Lower lobe of right lung (tissue), 2 donors: ENCODE measurements at places on chromosomes 5 and 9. TPM values are rescaled to one million over a fixed set of nuclear protein-coding genes. Genes with fewer than 3 reads are reported as not detected.

DNA sequence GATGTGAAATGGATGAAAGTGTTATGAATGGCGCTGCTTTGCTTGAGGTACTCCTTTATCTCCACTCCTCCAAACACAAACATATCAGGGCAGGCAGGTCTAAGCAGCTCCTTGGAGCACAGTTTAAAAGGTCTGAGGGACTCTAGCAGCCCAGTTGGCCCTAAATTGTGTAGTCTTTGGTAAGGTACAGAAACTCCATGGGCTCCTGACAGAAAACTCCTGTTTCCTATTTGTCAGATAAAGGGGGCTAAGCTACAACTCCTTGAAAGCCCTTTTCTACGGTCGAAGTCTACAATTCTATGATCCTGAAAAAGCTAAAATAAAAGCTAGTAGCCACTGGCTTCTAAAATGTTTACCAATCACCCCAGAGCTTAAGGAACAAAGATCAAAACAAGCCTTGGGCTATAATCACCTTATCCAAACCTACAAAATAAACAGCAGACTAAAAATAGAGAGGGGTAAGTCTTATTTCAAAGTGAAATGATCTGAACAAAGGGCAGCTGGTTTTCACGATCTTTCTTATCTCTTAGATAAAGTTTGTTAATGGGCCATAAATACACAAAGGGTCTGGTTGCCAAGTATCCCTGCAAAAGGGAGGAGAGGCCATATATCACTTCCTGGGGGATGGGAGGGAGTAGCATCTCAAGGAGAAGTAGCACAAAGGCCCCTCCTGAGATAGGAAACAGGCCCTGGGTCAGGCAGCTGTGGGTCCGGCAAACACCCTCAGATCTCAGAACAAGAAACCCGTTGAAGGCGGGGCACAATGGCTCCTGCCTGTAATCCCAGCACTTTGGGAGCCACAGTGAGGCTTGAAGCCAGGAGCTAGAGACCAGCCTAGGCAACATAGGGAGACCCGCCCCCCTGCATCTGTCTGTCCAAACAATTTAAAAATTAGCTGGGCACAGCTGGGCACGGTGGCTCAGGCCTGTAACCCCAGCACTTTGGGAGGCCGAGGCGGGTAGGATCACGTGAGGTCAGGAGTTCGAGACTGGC, 28.3 kb upstream of the DENND4C start:
- no peak for DNase-seq
- H3K4me3 ChIP-seq: no peak overlapping the region
- H3K4me1 ChIP-seq: no peaks in the 10 kb centered on the region
- H3K36me3 ChIP-seq: no peaks in the 10 kb centered on the region

The SEMA6A gene
- total RNA-seq: 44.3 TPM

DNA sequence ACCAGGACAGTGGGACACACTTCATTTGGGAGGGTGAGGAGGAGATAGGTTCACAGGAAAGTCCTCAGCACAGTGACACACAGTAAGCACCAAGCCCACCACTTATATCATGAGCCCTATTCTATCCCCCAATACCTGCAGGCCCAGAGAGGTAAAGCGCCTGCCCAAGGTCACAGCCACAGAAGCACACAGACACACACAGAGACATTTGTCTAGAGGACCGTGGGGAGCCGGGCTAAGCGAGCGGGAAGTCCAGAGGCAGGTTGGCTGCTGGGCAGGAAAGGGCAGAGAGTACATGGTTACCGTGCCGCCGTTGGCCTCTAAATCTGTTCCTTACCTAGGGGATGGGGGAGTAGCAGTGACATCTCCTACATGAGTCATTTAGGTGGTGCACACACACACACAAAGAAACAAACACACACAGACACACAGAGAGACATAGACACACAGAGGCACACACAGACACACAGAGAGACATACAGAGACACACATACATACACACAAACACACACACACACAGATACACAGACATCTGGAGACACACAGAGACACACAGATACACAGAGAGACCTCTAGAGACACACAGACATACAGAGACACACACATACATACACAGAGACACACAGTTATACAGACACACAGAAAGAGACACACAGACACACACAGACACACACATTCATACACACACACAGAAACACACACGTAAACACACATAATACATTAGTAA, 15.9 kb upstream of the DUSP1 start:
- no peak overlapping the region for H3K27ac ChIP-seq
- H3K27me3 ChIP-seq: no peaks in the 10 kb centered on the region
- no peak overlapping the region for H3K4me3 ChIP-seq
- no peaks in the 10 kb centered on the region for H3K36me3 ChIP-seq

DNA sequence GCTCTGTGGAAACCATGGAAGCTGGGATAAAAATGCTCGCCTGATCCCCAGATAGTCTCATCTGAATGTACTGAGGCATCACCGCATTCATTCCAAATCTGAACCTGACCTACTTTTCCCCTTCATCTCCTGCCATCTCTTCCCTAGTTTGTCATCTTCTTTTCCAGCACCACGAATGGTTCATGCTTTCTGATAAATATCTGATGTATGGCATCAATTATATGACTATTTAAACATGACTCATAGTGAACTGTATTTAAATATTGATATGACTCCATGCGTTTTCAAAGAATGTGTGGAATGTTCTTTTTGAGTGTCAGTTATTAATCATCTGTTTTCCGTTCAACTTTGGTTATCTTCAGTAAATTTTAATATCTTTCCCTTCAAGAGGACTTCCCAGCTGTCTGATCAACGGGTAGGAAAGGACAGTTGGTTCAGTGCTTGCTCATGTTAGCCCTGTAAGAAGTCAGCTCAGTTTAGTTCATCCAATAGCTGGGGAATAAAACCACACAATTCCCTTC, 21.1 kb downstream of the BASP1 start:
- no peak for DNase-seq
- no peaks in the 10 kb centered on the region for H3K36me3 ChIP-seq
- no peaks in the 10 kb centered on the region for H3K4me1 ChIP-seq
- no peak overlapping the region for H3K4me3 ChIP-seq
- no peak overlapping the region for H3K27ac ChIP-seq
- no peaks in the 10 kb centered on the region for H3K27me3 ChIP-seq

The SLC22A4 gene
- total RNA-seq: 8.5 TPM

- no peak overlapping the region for H3K27ac ChIP-seq
- H3K36me3 ChIP-seq: no peaks in the 10 kb centered on the region
- no peaks in the 10 kb centered on the region for H3K4me1 ChIP-seq
- peaks cover 3% of the 10 kb centered on the region for H3K27me3 ChIP-seq
Observed at GRCh38 chr5:138091685-138092084, 7.9 kb downstream of the WNT8A start.

DNA sequence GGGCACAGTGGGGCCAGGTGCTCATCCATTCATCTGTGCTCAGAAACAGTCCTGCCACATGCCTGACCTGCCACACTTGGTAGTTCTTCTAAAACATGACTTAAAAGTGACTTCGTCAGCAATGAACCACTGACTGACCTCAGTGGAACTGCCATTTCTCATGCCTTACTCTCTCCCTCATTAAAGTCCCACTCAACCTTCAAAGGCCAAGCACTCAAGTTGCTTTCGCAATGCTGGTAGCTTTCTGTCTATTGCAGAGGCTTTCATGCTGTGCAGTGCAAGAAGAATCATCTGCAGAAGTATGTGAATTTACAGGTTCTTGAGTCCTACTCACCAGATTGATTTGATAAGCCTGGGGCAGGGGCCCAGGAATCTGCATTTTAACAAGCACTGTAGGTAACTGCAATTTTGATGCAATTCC, 23.9 kb downstream of the B4GALT1 start:
- H3K27ac ChIP-seq: peak overlapping the region; percentile 72
- peak; percentile 61 for DNase-seq
- no peaks in the 10 kb centered on the region for H3K36me3 ChIP-seq
- peaks cover 95% of the 10 kb centered on the region for H3K4me1 ChIP-seq

- no peaks in the 10 kb centered on the region for H3K36me3 ChIP-seq
- no peak overlapping the region for H3K4me3 ChIP-seq
- no peaks in the 10 kb centered on the region for H3K4me1 ChIP-seq
- H3K27ac ChIP-seq: no peak overlapping the region
- no peaks in the 10 kb centered on the region for H3K27me3 ChIP-seq
Observed at GRCh38 chr5:111615054-111615453, 102.7 kb upstream of the STARD4 start.

DNA sequence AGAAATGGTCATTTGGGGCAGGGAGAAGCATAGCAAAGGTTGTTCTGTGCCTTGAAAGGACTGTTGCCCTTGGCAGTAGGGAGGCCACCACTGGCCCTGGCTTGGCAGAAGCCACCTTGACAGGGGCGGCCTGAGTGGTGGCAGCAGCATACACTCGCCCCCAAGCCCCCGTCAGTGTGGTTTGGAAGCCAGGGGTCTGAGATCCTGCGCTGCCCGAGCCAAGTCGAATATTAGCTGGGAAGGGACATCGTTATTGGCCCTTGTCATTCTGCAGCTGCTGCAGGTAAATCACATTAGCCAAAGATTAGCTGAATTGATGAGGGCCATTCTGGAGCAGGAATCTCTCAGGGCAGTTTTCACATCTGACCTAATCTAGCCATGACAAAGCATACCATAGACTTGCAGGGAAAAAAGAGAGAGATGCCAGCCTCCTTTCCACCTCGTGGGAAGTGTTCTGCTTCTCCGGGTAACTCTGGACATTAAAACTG, 9.0 kb downstream of the OLFM1 start:
- no peaks in the 10 kb centered on the region for H3K36me3 ChIP-seq
- no peak overlapping the region for H3K27ac ChIP-seq
- H3K4me1 ChIP-seq: no peaks in the 10 kb centered on the region
- no peak for DNase-seq
- no peak overlapping the region for H3K4me3 ChIP-seq

DNA sequence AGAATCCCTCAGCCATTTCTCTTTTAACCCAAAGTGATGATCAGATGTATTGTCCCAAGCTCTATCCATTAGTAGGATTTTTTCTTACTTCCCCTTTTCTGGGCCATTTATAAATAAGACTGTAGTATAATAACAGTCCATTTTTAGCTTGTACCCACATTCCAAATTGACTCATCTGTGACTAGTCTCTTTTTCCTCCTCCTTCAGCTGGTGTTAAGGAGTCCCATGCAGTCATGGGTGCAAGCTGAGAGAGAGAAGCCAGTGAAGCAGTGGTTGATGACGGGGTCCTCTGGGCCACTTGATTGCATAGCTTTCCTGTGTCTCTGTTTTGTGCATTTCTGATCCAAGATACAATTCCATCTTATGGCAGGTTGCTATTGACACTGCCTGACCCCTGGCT, 476.0 kb upstream of the CD180 start:
- no peaks in the 10 kb centered on the region for H3K27me3 ChIP-seq
- no peak overlapping the region for H3K27ac ChIP-seq
- no peak for DNase-seq
- no peaks in the 10 kb centered on the region for H3K36me3 ChIP-seq

The C9orf43 gene
- total RNA-seq: 0.35 TPM

The CEL gene
- total RNA-seq: 1.4 TPM

DNA sequence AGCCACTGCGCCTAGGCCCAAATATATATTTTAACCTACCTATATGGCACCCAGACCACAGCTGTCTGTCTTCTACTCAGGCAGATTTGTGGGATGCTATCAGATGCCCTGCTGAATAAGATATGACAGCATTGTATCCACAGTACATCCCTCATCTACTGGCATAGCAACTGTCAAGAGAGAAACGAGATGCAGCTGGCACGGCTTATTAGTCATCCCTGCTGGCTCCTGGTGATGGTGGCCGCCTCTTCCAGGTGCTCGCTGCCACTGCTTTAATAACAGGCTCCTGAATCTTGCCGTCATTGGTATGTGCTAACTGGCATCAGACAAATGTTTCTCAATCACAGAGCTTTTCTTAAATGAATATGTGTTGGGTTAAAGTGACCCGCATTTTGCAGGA, 34.0 kb downstream of the B4GALT1 start:
- H3K27ac ChIP-seq: peak overlapping the region; percentile 21

DNA sequence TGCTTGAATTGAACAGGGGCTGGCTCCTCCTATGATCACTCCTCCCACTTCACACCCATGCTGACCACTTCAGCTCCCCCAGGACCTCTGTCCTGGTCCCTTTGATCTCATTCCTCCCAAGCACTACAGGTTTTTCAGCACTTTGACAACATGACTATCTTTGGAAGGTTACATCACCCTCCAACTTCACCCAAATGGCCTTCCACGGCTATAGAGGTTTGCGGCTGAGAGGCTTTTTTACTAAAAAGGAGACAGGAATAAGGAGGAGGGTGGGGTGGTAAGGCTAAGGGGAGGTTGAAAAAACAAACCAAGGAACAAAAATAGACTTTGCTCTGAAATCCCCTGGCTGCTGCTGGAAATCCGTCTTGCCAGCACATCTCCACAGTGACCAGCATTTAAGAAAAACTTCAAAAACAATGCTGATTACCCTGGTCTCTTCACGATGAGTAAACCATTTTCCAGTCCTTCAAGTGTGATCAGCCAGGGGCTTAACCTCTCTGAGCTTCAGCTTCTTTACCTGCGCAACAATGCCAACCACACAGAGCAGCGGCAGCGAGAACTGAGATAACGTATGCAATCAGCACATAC, 102.7 kb downstream of the DPYSL3 start:
- H3K27me3 ChIP-seq: no peaks in the 10 kb centered on the region
- H3K36me3 ChIP-seq: peaks cover 21% of the 10 kb centered on the region
- no peak overlapping the region for H3K4me3 ChIP-seq
- no peak overlapping the region for H3K27ac ChIP-seq

The PCDHGA12 gene
- 5.9 TPM for total RNA-seq
